GM04504 (cell line): ENCODE measurements at places on chromosomes 13 and 19.

DNA sequence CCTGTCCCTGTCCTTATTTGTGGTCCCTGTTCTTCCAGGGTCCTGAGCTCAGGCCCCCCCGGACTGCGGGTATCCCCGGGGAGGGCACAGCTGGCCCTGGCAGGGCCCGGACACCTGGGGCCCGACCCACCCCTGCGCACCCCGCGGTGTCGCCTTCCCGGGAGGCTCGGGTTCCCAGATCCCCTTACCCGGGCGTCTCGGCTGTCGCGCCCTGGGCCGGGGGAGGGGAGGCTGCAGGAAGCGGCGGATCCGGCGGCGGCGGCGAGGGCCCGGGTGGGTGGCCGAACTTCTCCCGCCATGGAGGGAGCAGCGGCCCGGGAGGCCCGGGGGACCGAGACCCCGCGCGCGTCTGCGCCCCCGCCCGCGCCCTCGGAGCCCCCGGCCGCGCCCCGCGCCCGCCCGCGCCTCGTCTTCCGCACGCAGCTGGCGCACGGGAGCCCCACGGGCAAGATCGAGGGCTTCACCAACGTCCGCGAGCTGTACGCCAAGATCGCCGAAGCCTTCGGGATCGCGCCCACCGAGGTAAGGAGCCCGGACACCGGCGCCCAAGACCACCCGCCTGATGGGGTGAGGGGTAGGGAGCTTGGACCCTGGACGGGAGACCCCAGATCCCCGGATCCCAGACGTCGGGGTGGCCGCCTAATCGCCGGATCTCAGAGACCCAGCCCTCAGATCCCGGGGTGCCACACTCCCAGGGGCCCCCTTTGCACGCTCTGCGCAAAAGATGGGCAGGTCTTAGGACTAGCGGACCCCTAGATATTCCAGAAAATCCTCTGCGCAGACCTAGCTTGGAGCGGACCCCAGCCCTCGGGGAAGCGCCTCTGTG lies at the start of gene GIPC3:
Gene GIPC3 (plus strand): TSS at position 178 of the 826 bp plus-strand sequence. CDS start 120 bp downstream, at position 298.
- DNase-seq, result no peak

DNA sequence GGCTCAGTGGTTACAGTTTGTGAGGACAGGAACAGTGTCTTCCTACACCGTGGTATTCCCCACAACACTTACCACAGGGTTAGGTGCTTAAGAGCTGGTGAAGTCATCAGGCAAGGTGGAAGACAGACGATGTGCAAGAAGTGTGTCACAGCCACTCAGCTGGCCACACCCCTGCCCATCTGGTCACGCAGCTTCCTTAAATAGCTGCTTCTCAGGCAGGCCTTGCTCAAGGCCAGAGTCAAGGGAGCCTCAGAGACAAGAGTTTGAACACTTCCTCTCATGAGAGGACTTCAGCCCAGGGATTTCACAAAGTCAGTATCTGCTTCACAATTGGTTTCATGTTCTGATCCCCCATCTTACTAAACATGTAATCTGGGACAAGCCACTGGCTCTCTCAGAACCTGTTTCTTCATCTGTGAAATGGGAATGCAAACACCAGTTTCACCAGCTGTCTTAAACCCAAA lies 80.3 kb upstream of the FRY start:
- no peak for DNase-seq

DNA sequence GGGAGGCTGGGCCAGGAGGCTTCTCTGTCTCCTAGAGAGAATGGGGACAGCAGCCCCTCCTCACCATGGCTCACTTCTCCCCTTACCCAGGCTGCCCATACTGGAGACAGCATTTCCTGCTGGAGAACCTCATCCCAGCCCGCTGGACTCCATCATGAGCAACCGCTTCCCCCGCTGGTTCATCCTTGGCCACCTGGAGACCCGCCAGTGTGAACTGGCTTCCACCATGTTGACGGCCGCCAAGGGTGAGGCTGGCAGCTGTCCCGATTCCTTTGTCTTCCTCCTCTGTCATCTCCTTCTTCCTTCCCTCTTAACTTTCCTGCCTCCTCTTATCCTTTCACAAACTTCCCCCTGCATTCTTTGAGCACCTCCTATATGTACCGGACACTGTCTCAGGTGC lies 28.0 kb downstream of the ZSWIM4 start:
- no peak for DNase-seq

DNA sequence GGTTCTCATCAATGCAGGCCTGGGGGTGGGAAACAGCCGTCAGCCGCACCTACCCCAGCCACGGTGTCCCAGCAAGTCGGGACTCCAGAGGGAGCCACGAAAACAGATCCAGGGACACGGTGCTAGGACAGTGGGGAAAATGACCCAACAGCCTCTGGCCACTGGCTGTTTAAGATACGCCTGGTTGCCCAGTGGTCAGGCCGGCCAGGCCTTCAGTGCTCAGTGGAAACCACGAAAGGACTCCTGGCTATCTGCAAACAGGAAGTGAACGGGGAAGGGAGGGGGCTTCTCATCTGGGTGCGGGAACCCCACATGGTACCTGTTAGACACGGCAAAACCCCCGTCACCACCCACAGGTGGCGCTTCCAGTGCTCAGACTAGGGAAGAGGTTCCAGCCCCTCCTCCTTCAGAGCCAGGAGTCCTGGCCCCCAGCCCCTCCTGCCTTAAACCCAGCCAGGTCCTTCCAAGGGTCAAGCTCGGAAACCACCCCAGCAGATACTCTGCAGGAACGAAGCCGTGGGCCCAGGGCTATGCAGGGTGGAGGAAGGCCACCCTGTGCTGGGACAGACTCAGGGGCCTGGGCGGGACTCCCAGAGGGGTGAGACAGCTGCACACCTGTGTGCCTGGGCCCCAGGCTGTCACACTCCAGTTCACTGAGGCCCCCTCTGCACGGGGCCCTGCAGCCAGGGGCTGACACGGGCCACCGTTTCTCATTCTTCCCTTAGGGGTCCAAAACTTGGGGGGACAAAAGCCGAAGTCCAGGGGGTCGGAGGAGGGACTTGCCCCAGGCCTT lies 4.5 kb downstream of the PPP1R12C start:
- no peak for DNase-seq

DNA sequence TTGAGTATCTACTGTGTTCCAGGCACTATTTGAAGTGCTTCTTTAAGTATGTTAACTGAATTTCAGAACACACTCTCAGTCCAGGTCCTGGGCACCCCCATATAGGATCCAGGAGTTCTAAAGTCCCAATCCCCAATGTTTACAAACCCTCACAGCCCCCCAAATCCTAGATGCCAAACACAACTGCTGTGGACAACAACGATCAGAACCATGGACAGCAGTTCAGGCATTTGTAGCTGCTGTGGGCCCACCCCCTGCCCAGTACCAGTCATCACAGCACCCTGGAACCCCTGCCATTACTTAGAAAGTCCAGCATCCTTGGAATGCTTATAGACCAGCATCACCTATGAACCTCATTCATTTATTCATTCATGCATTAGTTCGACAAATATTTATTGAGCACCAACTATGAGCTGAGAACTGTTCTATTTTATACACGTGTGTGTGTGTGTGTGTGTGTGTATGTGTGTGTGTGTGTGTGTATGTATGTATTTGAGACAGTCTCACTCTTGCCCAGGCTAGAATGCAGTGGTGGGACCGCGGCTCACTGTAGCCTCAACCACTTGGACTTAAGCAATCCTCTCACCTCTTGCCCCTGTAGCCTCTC lies 19.3 kb upstream of the SDHAF1 start:
- DNase-seq, result no peak

- no peak for DNase-seq
Measured at GRCh38 chr13:84393981-84394625, 511.8 kb upstream of the SLITRK1 start.

DNA sequence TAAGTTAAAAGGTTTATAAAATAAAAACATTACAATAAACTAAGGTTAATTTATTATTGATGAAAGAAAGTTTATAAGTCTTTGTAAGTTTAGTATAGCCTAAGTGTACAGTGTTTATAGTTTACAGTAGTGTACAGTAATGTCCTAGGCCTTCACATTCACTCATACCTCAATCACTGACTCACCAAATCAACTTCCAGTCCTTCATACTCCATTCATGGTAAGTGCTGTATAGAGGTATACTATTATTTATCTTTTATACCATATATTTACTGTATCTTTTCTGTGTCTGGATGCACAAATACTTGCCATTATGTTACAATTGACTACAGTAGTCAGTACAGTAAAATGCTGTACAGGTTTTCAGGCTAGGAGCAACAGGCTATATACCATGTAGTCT lies 490.0 kb downstream of the GPC6 start:
- no peak for DNase-seq

- DNase-seq, result no peak
Measured at GRCh38 chr13:97505017-97505416, 71.0 kb downstream of the RAP2A start.

DNA sequence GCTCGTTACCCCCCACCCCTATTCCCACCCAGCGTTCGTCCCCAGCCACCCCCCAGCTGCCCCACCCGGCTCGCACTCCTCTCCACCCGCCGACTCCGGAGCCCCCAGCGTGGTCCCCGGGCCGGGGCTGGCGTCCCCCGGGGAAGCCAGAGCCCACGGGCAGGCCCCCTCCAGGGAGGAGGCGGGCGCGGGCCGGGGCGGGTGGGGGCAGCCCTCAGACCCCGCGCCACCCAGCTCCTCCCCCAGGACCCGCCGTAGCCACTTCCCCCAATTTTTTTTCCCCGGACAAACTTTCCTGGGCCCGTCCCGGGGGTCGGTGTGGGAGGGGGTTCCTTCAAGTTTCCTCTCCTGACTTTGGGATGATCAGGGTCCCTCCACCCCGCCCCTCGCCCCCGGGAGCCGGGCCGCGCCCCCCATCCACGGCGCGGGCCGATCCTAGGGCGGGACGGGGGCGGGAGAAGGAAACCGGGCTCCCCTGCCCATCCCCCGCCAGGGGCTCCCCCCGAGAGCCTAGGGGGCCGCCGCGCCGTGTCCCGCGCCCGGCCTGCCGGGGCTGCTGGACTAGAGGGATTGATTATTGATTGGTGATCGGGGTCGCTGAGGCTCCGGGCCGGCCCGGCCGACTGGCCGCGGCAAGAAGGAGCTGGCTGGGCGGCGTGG lies 927 bp upstream of the TSHZ3 start:
- no peak for DNase-seq
